Activated naive CD8-positive, alpha-beta T cell treated with anti-CD3 and anti-CD28 coated beads, Interleukin-2, amount 10 ng/mL, durations not matched to agents 7 days and 5 days (primary cell): ENCODE measurements at places on chromosomes 6 and 20.

DNA sequence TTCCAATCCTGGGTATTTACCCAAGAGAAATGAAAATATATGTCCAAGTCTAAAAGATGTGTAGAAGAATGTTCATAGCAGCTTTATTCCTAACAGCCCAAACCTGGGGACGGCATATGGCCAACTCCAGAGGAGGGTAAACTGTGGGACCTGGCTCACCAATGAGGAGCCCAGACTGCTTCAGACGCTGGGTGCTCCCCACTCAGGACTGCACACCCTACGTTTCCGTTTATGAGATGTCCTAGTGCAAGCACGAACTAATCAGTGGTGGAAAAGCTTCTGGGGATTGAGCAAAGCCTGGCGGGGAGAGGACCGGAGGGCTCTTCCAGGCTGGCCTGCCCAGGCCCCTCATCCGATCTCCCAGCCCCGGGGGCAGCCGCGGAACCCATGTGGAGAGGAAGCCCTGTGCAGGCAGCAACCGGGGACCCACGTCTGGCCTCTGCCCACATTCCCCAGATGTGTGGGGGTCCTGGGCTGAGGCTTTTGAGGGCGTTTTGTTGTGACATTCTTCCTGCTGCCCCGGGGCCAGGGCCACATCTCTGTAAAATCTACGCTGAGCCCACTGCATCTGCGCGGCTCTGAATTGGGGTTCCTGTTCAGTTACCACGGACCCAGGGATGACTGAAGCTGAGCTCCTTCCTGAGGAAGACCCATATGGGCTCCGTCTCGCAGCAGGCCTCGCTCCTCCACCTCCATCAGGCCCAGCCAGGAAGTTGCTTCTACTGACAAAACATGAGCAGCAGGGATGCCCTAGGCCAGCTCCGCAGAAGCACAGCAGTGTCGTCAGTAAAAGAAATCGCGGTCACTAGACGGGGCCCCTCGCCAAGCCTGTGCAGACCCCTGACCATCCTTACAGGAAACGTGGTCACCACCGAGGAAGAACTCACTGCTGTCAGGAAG is 188.0 kb downstream of the DLL1 start:
- DNase-seq, result no peak

GRCh38 chr6:160070831-160071230 is 50.8 kb upstream of the SLC22A1 start:
- DNase-seq, result no peak

DNA sequence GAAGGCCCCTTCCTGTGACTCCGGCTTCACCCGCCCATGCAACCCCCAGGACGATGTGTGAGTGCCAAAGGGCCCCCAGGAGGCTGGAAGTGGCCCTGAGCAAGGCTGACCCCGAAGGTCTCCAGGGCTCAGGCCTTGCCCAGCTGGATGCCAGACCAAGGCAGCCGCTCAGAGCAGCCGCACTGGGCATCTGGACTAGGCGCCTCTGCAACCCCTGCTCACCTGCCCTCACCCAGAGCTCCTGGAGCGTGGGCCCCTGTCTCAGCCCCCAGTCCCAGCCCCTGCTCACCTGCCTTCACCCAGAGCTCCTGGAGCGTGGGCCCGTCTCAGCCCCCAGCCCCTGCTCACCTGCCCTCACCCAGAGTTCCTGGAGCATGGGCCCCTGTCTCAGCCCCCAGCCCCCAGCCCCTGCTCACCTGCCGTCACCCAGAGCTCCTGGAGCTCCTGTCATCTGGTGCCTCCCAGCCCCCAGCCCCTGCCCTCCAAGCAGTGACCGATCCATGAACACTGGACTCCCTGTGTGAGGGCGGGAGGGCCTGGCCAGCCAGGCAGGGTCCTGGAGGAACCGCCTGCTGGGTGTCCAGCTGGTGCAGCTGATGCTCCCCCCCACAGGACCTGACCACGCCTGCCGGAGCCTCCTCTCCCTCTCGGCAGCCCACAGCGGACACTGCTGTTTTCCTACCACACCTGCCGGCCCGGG is 1.1 kb downstream of the SRMS start:
- DNase-seq, result no peak

GRCh38 chr6:26514984-26515383 is 14.9 kb downstream of the BTN1A1 start:
- no peak for DNase-seq

DNA sequence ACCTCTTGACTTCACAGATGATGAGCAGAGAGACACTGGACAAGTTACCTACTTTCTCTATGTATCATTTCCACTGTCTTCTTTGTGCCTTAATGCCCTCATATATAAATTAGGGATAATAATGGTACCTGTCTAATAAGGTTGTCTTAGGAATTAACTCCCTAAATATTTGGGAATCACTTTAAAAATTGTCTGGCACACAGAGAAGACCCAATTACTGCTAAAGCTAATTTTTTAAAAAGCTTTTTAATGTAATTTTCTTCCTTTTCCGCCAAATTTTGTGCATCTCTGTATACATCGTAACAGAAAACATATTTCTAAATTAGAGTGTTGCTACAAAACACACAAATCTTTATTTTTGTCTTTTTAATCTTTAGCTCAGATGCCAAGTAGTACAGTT is 816.8 kb upstream of the ADGRB3 start:
- DNase-seq, result no peak

- DNase-seq, result no peak
Observed at GRCh38 chr6:136788069-136788902, 4.0 kb downstream of the MAP3K5 start.
